ENCODE measurements at places on chromosomes 6 and 20.

DNA sequence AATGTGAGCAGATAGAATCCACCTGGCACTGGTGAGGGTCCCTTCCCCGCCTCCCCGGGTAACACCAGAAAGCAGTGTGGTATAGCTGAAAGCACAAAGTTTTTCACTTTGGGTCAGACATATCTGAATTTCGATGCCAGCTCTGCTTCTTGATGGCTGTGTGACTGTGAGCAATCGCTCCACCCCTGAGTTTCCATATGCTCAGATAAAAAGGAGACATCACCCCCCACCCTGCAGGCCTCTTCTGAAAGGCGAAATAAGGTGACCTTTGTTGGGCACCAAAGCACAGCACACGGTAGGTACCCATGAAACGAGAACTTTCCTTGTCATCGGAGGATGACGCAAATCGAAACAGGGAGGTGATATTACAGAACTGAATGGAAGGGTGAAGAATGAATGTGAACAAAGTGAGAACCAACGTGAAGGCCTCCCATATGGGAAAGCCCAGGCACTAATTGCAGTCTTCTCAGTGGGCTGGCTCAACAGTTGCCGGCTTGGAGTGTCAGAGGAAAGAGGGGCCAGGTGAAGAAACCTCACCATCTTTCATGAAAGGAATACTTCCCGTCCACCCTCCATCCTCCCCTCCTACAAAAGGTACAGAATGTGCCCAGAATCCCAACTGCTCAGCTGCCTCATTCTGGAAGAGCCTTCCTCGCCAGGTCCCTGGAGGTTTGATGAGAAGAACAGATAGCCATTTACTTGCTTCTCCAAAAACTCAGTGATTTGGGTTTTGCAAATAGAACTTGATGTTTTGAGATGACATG, 61.8 kb downstream of the NFATC2 start:
- no peak for DNase-seq

DNA sequence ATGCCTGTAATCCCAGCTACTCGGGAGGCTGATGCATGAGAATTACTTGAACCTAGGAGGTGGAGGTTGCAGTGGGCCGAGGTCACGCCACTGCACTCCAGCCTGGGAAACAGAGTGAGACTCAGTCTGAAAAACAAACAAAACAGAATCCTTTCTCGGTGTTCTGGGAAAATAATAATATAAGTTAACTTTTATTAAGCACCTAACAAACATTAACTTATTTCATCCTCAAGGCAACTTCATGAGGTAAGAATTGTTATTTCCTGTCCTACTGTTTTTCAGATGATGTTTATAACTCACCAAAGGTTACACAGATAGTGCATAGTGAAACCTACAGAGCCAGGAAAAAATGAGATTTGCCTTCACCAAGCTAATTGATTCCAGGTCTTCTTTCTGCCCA, 221.4 kb downstream of the PHACTR1 start:
- no peak for DNase-seq

DNA sequence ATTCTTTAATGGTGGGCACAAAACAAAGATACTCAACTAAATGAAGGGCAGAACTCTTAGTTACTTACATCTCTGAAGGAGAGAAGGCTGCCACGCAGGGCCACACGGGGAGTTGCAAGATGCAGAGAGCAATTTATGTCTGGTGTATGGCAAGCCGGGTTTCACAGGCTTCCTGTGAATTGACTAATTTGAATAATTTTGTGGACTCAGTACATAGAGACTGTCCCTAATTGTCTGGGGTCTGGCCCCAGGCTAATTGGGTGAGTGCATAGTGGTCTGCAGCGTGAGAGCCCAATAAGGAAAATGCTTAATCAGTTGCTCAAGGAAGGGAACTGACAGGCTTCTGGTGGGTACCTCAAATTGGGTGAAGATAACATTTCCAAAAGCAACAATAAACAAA, 205.7 kb downstream of the OTOR start:
- DNase-seq, result no peak

DNA sequence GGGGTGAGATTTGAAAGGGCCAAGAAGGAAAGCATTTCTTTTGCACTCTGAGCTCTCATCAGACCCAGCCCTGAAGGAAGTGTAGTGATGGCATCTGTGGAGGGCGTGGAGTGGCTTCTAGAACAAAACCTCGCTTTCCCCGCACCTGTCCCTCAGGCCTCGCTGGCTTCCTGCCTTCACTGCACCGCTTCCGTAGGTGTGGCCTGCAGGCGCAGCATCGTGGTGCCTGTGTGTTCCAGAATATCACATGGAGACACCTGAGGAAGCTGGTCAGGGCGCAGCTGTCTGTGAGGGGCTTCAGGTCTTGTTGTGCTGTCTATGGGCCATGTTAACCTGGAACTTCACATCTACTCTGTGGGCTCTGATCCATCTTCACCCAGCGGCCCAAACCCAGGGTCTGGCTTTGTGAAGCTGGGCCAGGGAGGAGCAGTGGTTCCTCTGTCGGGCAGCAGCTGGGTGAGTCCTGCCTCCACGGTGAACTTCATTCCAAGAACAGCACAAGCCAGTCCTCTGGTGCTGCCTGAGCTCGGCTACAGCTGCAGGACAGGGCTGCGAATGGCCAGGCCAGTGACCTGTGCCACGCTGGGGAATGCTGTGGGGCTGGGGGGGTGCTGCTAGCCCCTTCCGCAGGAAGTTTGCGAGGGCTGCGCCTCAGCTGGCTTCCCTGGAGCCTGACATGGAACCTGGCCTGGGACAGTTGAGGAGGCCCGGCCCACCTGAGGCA, 40.9 kb downstream of the DSTN start:
- DNase-seq, result no peak

GRCh38 chr6:150194195-150194594, 51.4 kb downstream of the PPP1R14C start:
- DNase-seq, result no peak

- DNase-seq, result peak; percentile 8
Measured at GRCh38 chr6:63740709-63741108, 105.1 kb downstream of the PHF3 start.

DNA sequence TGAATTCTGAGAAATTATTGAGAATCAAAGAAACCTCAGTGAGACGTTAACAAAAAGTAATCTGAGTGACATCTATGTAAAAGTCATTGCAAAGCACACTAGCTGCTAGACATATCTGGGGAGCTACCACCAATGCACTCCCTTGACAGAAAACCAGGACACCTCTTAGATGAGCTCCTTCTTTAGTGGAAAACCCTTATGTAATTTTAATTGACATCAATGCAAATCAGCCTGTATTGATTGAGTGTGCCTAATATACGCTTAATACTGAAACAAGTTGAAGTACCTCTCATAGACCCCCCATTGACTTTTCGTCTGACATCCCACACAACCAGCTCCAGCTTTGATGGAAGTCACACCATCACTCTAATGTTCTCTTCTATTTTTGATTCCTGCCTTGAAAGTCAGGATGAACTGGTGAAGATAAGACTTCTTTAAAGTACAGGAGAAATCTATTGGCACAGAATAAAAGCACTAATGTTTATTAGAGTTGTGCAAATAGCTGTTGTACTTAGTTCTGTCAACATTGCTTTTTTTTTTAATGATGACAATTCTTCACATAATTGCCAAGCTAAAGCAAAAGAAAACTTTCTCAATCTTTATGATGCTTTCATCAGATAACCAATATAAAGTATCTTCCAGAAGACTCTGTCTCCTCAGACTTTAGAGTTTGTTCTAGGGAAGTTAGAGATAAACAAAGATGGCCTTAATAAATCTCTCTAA, 98.0 kb upstream of the FAM8A1 start:
- no peak for DNase-seq

DNA sequence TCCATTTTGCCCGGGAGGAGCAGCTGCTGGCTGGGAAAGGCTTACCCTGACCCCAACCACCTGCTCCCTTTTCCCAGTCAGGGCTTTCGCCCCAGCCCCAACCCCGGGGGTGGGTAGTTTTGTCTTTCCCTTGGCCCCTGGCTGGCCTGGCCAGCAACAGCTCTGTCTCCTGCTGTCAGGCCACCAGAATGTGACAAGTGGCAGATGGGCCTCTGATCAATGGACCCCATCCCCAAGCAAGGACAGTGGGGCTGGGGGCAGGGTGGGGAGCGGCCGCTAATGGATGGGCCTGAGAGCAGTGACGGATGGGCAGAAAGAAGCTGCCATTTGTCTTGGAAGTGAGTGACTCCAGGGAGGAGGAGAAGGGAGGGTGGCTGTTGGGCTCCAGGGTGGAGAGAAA, 121.6 kb downstream of the DHX35 start:
- no peak for DNase-seq

DNA sequence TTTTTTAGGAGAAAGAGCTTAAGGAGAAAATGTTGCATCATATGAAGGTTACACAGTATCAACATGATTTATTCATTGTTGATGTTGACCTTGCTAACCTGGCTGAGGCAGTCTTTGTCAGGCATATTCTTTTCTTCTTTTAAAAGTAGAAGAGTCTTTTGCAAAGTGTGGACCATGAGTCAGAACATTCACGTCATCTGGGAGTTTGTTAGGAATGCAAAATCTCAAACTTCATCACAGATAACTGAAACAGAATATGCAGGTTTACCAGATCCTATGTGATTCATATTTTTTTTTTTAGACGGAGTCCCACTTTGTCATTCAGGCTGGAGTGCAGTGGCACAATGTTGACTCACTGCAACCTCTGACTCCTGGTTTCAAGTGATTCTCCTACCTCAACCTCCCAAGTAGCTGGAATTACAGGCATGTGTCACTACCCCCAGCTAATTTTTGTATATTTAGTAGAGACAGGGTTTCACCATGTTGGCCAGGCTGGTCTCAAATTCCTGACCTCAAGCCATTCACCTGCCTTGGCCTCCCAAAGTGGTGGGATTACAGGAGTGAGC, 530.4 kb upstream of the BTBD3 start:
- no peak for DNase-seq

- DNase-seq, result no peak
Measured at GRCh38 chr6:138278326-138278725, 60.0 kb upstream of the PBOV1 start.

- no peak for DNase-seq
Measured at GRCh38 chr6:144632266-144632665, 347.1 kb downstream of the UTRN start.

- DNase-seq, result no peak
Measured at GRCh38 chr6:38195113-38195635, 375.6 kb downstream of the ZFAND3 start.

DNA sequence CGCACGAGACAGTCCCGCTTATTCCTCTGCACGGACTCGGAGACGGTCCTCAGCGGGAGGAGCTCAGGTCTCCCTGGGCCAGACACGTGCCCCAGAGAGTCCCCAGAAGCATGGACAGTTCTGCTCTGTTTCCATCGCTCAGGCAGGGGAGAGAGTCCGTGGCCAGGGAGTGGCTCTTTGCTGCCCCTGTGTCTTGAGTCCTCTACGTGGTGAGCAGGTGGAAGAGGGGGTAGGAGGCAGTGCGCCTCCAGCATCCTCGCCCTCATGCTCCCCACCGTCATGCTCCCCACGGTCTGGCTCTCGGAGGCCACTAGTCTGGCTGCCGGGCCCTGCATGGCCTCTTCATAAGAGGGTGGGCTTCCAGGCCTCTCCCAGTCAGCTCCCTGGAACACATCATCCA, 8.9 kb downstream of the TAGAP start:
- DNase-seq, result no peak

GRCh38 chr6:130252527-130253237, 29.9 kb upstream of the SAMD3 start:
- DNase-seq, result no peak

DNA sequence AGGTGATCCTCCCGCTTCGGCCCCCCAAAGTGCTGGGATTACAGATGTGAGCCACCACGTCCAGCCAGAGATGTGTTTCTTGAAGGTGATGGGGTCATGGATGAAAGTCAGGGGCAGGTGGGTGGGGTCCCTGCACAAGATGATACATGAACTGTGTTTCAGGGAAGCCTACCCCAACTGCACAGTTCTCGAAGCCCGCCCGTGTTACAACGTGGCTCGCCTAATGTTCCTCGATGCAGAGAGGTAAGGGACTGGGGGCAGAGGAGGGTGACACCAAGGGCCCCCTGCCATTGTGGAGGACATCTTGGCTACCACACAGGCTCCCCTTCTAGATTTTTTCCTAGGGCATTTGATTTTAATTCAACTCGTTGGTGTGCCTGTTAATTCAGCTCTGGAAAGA, 11.9 kb upstream of the CAPN11 start:
- DNase-seq, result no peak

DNA sequence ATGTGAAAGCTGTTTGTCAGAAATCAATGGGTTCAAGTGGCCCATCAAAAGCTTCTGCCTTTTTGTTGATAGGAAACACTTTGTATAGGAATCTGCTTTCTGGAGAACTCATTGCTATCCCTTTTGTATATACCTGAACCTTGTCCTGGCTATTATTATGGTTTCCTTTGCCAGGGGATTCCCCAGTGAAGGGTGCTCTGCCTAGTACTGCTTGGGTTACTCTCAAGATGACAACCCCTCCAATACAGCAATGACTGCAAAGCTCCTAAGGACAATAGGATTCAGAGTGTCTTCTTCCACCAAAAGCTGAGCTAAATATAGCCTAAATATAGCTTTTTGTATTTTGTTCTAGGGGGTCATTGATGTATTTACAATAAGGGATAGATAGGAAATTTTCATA, 54.0 kb upstream of the PTPRK start:
- no peak for DNase-seq

DNA sequence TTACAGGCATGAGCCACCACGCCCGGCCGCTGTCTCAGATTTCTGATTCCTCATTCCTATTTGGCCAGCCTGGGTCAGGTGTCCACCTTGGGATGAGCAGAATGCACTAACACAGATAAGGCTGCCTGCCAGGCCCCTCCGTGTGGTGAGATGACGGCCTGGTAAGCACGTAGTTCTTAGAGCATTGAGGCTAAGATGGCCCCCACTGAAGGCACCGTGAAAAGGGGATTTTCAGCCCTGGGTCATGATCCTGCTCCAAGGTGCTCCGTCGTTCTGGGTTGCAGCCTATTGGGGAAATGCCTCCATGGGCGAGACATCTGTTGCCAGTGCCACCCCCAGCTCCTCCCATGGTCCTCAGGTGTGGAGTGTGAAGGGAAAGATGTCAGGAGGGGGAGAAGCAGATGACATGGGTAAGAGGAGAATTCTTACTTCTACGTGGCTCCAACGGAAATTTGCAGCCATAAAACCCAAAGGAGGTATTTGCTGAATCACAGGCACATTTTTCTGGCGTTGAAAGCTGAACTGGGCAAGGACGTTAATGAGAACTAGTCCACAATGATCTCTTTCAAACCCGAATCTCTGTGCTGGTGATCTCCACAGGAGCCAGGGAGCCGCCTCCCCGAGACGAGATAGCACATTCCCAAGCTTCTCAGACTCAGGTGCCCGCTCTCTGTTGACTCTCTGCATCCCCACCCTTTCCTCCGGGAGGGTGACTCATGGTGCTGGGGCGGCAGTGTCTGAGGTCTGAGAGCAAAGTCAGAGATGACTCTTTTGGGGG, 34.0 kb upstream of the BMP6 start:
- DNase-seq, result peak; percentile 89

Data from LoVo (cell line).